ENCODE measurements at places on chromosomes 4 and X.

- no peak for DNase-seq
Observed at GRCh38 chrX:65726715-65727114, 59.3 kb downstream of the MSN start.

DNA sequence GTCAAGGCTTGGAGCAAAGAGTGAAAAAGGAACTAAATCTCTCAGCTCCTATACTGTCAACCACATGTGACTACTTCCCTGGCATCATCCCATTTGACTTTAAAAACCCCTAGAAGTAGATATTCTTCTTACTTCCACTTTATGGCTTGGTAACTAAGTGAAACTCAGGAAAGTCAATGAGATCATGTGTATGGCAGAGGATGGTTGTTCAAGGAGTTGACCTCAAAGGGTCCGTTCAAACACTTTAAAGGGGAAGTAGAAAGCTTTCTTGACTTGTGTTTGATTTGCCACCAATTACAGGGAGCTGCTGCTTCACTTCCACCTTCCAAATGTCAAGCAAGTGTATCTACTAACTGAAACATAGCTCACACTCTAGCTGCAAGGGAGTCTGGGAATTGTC is 187.2 kb downstream of the RAB28 start:
- DNase-seq, result no peak

DNA sequence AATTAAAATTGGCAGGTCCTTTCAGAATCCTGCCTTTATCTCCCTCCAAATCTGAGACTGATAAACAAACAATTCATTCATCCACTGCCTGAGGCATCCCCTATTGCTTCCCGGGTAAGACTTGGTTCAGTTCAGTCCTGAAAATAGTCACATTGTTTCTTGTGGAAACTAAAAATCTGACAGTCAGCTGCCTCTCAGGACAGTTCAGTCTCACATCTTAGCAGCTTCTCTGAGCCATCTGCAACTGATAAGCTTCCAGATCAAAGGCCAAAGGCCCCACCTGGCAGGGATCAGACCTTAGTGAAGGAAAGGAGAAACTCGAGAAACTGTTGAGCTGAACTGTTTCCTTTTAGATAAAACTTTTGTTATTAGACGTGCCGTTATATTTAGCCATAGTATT is 264.5 kb downstream of the IL15 start:
- DNase-seq, result no peak

DNA sequence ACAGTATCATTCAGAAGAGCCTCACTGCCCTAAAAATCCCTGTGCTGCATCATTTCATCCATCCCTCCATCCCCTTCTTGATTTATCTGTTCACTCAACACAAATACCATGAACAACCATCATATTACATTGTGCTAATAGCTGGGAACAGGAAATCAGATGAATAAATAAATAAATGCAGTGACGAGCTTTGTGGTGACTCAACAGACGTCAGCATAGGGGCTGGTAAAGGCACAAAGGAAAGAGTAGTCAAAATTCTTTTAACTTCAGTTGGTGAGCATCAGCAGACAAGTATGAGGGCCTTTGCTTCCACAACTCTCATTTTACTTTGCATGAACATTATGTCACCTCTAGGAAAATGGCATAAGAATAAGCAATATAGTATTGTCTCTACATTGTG is 65.5 kb downstream of the EDNRA start:
- DNase-seq, result peak; percentile 82

DNA sequence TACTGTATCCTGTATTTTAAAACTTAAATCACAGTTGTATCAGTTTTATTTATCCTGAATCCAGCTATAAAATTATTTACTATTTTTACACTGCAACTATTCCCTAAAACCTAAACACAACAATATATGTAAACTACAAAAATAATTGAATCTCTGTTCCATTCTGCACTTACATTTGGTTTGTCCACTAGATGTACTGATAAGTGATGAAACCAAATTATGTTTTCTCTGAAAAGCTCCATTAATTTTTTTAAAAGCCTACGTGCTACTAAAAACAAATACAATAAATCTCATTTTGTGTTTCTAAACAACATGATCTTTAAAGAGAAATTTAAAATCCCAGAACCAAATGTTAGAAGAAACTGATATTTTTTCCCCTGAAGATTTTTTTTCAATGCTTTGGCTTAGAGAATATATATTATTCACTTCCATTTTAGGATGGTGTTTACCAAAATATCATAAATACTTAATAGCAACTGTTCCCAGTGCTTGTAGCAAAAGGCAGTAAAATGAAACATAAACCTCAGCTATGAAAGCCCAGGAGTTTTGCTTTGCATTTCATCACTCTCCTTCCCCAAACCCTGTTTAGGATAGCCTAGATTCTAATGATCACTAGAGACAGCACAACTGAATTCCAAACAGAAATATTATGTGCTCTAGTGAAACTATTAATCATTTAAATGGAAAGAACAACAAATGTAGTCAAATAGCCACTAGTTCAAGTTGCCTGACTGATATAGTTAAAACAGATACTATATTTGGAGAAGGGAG is 19.7 kb downstream of the ANTXR2 start:
- no peak for DNase-seq

- no peak for DNase-seq
Observed at GRCh38 chr4:128350449-128351045, 62.9 kb upstream of the PGRMC2 start.

DNA sequence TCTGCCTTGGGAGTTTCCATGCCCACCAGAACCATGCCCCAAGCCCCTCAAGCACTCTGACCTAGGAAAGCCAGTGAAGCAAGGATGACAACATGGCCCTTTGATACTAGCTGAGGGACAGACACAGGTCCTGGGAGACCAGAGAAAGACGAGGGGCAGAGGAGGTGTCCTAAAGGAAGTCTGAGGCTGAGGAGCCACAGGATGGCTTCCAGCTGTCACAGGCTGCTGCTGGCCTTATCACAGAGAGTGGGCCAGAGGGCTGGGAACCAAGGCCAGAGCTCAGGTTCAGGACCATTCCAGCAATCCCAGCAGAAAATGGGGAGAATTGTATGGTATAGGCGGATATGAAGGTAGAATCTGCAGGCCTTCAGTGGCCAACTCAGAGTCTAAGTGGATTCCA is 31.7 kb upstream of the MSANTD1 start:
- DNase-seq, result no peak

GRCh38 chr4:47763279-47763678 is 74.6 kb downstream of the CORIN start:
- DNase-seq, result no peak

- peak; percentile 17 for DNase-seq
Observed at GRCh38 chrX:153333266-153333665, 687 bp upstream of the ZNF275 start.

GRCh38 chr4:109214622-109215301 is 87.7 kb downstream of the COL25A1 start:
- no peak for DNase-seq

GRCh38 chr4:83603129-83603528 is 67.2 kb downstream of the GPAT3 start:
- no peak for DNase-seq

DNA sequence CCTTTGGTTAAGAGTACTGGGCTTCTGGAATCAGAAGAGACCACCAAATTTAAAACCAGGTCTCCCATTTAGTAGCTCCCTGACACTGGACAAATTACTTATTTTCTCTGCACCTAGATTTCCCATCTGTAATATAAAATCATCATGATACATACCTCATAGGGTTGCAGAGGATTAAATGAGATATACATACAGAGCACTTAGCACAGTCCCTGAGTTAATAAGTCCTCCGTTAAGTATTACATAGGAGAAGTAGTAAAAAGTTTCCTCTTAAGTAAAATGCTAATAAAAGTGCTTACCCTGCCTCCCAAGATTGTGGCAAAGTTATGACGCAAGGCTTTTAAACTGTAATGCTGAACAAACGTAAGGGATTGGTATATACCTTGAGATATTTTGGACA is 539 bp upstream of the CHIC1 start:
- DNase-seq, result no peak

DNA sequence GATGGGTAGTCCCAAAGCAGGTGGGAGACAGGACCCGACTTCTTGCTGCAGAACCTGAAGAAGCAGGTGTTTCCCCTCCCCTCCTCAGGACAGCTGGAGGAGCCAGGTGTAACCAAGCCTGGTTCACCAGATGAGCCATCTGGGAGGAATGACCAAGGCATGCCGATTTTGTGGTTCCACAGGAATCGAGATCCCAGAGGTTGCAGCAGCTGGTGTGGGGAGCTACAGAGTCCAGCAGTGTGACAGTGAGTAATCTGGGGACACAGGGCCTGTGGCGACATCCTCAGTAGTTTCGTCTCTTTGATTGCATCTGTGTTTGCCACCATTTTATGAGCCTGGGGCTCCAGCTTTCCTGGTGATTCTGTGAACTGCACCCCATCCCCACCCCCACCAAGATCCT is 2.6 kb upstream of the NDP start:
- DNase-seq, result no peak

GRCh38 chr4:180335566-180335965 is 1907.6 kb upstream of the TENM3 start:
- no peak for DNase-seq

DNA sequence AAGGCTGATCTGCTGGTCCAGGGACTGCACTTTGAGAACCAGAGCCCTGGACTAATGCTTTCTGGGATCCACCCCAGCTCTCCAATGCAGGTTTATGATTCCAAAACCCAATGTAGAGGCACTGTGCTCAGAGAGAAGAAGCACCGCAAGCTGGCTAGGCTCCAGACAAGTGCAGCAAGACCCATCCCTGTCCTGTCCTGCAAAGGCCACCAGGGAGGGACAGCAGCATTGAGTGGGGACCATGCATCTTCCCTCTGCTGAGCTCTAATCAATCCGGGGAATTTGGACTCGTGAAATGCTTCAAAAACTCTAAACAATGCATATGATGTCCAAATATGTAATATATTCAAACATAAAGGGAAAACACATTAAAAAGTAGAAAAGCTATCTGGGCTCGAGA is 10.8 kb upstream of the NSG1 start:
- no peak for DNase-seq

- DNase-seq, result no peak
Observed at GRCh38 chr4:17368408-17368807, 143.5 kb downstream of the QDPR start.

- no peak for DNase-seq
Observed at GRCh38 chrX:86078650-86079049, 31.3 kb upstream of the CHM start.

DNA sequence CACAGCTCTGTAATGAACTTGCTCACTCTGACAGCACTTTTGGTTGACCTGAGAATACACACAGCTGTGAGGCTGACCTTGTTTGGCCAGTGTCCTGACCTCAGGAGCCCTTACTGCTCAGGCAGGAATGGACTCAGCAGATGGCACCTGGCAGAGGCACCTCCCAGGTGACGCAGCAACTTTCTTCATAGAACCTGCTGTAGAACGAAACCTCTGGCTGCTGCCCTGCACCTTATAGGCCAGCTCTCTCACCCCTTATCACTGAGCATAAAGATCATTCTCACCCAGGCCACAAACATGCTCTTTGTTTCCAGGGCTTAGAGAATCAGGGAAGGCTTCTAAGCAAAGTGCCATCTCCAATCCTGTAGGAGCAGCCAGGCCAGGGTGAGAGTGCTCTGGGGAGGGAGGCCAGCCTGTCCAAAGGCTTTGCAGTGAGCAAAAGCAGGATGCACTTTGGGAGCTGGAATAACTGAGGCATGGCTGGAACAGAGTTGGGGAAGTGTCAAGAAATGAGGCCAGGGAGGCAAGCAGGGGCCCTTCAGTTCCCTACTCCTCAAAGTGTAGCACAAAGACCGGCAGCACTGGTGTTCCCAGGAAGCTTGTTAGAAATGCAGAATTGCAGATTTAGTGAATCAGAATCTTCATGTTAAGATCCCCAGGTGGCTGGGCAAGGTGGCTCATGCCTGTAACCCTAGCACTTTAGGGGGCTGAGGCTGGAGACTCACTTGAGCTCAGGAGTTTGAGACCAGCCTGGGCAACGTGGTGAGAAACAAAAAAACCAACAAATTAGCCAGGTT is 13.3 kb upstream of the CENPU start:
- no peak for DNase-seq

DNA sequence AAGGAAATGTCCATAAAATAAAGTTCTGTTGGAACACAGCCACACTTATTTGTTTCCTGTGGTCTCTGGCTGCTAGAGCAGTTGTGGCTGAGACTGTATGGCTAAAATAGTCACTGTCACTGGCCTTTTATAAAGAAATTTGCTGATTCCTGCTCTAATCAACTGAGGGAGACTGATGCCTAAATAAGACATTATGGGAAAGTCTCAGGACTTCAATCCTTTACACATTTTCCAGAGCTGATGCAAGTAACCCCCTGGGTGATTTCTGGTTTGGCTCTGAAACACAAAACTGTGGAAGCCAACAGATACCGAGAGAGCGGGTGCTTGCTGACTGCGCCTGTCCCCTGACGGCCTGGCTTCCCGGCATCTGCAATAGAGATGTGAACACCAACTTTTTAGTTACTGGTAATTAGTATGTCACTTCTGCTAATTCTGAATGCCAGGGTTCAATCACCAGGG is 64.0 kb downstream of the POLR2B start:
- peak; percentile 70 for DNase-seq

DNA sequence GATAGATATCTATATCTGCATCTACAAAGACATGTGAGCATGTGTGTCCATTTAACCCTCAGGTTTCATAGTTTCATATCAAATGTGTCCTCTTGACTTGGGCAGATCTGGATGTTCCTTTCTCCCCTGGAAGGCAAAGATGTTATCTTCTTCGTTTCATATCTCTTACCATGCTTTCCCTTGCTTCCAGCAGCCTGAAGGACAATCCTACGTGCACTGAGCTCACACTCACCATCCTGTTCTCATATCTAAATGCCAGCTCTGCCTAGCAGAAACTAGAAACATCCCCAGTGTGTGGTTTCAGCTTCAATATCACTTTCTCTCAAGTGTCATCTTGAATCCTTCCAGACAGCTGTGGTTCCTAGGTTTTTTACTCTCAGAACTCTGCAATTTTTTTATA is 66.2 kb downstream of the ZAR1 start:
- DNase-seq, result no peak

DNA sequence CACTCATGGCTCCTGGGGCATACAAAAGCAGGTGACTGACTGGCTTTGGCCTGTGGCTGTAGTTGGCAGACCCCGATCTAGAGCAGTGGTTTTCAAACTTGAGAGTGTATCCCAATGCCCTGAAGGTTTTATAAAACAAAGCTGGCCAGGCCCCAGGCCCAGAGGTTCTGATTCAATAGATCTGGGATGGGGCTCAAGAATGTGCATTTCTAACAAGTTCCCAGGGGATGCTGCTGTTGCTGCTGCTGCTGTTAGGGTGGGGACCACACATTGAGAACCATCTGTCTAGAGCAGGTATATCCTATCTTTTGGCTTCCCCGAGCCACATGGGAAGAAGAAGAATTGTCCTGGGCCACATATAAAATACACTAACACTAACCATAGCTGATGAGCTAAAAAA is 7.3 kb downstream of the AIFM1 start:
- DNase-seq, result no peak

GRCh38 chrX:28581522-28581921 is 5.7 kb upstream of the IL1RAPL1 start:
- DNase-seq, result no peak

- DNase-seq, result no peak
Observed at GRCh38 chr4:103018391-103019307, 856 bp downstream of the SLC9B1 start.

DNA sequence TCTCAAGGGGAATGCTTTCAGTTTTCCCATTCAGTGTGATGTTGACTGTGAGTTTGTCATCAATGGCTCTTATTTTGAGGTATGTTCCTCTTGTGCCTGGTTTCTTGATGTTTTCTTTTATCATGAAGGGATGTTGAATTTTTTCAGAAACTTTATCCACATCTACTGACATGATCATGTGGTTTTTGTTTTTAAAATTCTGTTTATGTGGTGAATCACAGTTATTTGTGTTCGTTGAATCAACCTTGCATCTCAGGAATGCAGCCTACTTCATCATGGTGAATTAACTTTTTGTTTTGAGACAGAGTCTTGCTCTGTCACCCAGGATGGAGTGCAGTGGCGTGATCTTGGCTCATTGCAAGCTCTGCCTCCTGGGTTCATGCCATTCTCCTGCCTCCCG is 263.1 kb upstream of the KLF3 start:
- DNase-seq, result no peak

Data from stromal cell of bone marrow (primary cell).